GM23248 (cell line): ENCODE measurements at places on chromosomes 11 and 22.

- no peak for DNase-seq
Measured at GRCh38 chr22:30270832-30271231, 4.2 kb upstream of the OSM start.

DNA sequence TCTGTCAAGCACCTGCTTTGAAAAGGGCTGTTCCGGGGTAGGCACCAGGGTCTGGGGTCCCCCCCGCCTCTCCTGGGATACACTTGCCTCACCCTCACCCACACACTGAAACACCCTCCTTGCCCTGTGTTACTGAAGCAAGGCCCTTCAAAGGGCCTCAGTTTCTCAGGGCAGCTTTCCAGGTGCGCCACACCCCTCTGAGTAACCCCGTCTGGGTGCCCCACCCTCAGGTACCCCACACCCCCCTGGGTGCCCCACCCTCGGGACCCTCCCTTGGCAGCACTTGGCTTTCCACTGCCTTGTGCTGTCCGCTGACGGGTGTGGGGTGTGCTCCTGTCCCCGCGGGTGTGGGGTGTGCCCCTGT lies 413.6 kb downstream of the TBC1D22A start:
- DNase-seq: no peak

- DNase-seq: peak; percentile 7
Measured at GRCh38 chr11:5737670-5738392, 1.6 kb downstream of the OR56B1 start.

GRCh38 chr11:82843057-82843795 lies 57.0 kb downstream of the PRCP start:
- DNase-seq: no peak

DNA sequence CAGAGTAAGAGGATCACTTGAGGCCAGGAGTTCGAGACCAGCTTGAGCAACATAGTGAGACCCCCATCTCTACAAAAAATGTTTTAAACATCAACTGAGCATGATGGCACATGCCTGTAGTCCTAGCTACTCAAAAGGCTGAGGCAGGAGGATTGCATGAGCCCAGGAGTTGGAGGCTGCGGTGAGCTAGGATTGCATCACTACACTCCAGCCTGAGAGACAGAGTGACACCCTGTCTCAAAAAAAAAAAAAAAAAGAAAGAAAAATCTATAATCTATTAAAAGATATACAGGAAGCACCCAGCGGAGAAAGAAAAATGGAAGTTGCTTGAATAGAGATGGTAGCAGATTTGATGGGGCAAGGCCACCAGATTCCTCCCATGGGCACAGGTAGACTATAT lies 61.8 kb downstream of the FAM83F start:
- DNase-seq: no peak

GRCh38 chr11:8056810-8057463 lies 24.1 kb upstream of the TUB start:
- peak; percentile 94 for DNase-seq

GRCh38 chr11:13375798-13376197 lies 87.2 kb downstream of the BTBD10 start:
- no peak for DNase-seq

DNA sequence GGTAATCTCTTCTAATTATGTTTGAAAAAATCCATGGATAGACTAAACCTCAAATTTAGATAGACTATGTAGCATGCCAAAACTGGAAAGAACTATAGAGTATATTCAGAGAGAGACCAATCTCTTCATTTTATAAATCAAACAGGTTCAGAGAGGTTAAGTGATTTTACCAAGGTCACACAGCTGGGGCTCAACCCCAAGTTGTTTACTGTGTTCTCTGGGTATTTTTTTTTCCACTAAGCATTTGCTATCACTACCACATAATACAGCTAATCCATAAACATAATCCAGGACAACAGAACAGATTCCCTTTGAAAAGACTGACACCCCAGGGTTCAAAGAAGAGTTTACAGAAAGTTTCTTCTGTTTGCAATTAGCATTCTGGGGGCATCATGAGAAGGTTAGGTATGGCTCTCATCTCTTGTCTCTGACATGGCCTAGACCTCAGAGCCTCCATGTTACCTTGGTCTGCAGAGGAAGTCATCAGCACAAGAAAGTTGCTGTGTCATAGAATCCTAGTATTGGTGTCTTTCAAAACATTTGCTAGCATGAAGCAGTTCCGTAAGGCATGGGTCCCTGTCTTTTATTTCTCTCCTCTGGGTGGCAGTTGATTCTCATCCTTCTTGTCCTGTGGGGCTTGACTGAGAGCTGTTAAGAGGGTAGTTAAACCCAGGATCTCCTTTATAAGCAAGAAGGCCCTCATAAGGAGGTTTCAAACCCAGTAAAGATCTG lies 94.5 kb upstream of the HSD17B12 start:
- no peak for DNase-seq

DNA sequence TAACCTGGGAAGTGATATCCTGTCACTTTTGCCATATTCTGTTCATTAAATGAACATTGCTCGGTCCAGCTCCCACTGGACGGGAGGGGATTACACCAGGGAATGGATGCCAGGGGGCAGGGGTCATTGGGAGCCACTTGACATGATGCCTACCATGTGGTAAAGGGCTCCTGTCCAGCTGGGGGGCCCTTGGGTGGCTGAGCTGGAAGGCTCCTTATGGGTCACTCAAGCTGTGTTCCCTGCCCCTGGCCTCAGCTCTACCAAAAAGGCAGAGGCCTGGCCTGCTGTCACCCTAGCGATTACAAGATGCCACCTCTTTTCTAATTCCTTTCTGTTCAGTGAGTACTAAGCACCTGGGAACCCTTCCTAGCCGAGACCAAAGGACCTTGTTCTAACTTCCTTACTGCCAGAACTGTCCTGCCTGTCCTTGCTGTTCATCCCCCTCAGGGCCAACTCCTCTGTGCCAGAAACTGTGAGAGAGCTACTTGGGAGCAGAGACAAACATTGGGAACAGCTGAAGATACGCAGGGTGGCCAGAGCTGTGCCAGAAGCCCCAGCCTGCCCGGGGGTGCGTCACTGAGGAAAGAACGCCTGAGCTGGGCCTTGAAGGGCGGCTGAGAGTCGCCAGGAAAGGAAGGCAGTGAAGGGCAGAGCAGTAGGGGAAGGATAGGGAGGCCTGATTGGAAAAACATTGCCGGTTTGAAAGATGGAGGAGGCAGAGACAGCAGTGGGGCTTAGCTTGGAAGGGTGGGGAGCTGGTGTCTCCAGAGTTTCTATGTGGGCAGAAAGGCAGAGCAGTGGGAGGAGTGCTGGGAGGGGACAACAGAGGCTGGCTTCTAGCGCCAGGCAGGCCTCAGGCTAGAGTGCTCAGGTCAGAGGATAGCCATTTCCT lies 12.7 kb upstream of the UVRAG start:
- no peak for DNase-seq

GRCh38 chr11:46339816-46340215 lies 7.4 kb upstream of the DGKZ start:
- DNase-seq: no peak

DNA sequence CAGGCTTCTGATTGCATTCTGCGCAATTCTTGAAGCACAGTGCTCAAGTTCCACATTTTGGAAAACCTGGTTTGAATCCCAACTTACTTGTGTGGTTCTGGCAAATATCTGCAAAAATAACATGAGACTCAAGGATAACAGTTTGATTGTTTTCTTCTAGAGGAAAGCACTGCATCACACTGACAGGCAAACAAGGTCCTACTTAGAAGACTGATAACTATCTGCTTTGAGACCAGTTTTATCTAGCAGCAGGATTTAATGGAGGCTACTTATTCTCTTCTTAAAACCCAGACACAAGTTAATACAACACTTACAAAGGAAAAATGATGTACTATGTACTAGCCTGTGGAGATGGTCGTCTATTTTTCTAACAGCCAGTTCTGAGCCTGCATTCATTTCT lies 41.4 kb downstream of the RIC3 start:
- no peak for DNase-seq

DNA sequence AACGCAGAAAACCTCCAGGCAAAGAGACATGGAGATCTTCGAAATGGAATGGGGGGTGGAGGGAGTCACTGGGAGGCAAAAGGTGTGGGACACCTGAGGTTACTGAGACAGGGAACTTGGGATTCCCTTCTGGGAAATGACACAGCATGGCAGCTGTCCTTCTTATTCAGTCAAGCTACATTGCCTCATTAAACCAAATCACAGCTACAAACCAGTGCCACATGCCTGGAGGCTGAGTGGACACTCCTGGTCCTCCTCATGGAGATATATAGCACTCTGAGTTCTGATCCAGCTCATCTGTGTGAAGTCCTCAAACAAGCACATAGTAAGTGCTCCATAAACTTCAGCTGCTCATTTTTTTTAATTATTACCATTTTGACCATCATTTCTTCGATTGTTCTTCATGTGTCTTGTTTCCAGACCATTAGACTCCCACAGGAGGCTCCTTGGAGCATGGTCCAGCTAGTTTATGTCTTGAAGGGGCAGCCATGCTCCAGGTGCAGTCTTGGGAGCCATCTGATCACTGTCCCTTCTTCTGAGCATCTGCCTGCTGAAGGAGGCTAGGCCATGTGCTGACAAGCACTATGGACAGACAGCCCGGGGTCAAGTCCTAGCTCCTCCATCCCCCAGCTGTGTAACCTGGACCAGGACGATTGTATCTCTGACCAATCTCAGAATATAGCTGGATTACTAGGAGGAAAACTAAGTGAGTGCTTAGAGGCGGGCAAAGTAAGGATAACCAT lies 9.7 kb upstream of the FXYD2 start:
- DNase-seq: no peak

DNA sequence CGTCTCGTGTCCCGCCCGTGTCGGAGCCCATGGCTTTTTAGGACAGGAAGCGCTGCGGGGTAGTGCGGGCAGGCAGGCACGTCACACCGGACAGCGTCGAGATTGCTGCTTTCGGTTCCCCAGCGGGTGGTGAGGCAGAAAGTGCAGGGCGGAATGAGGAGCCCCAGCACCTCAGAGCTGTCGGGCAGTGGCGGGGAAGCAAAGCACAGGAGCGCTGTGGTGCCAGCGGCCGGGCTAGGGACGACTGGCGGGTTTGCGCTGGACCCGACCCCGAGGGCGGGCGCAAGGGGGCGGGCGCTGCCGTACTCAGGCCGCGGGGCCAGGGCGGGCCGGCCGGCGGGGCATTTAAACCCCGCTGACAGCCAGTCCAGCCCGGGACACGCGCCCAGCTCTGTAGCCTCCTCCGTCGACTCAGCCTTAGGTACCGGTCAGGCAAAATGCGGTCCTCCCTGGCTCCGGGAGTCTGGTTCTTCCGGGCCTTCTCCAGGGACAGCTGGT lies at the start of gene SLC37A2:
Gene SLC37A2 (plus strand): TSS at position 375 of the 498 bp plus-strand sequence. CDS start 63 bp downstream, at position 438.
- peak; percentile 79 for DNase-seq

- DNase-seq: no peak
Measured at GRCh38 chr11:109958131-109958820, 134.9 kb upstream of the ZC3H12C start.

GRCh38 chr11:95835768-95836488 lies 45.6 kb downstream of the CEP57 start:
- DNase-seq: peak; percentile 94

- DNase-seq: no peak
Measured at GRCh38 chr11:67066333-67066709, 9.7 kb downstream of the RHOD start.

GRCh38 chr11:70229737-70230136 lies 26.6 kb downstream of the FADD start:
- DNase-seq: no peak

- no peak for DNase-seq
Measured at GRCh38 chr11:74775762-74776161, 27.1 kb downstream of the RNF169 start.

- peak; percentile 74 for DNase-seq
Measured at GRCh38 chr11:63769042-63769713, 603 bp upstream of the ZFTA start.

DNA sequence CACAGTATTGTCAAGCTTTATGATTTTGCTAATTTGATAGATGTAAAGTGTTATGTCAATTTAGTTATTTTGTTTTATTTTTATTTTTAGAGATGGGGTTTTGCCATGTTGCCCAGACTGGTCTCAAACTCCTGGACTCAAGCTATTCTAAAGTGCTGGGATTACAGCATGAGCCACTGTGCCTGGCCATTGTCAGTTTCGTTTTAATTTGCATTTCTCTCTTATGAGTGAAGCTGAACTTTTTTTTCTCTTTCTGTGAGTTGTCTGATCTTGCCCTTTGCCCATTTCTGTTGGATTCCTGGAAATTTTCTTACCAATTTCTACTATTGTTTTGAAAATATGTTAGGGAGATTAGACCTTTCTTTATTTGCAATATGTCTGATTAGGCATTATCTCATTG lies 15.5 kb downstream of the NEU3 start:
- no peak for DNase-seq

GRCh38 chr22:38850941-38851849 lies 7.4 kb upstream of the NPTXR start:
- DNase-seq: peak; percentile 88
